Memory B cell (primary cell): ENCODE measurements at places on chromosomes 5 and 9.

DNA sequence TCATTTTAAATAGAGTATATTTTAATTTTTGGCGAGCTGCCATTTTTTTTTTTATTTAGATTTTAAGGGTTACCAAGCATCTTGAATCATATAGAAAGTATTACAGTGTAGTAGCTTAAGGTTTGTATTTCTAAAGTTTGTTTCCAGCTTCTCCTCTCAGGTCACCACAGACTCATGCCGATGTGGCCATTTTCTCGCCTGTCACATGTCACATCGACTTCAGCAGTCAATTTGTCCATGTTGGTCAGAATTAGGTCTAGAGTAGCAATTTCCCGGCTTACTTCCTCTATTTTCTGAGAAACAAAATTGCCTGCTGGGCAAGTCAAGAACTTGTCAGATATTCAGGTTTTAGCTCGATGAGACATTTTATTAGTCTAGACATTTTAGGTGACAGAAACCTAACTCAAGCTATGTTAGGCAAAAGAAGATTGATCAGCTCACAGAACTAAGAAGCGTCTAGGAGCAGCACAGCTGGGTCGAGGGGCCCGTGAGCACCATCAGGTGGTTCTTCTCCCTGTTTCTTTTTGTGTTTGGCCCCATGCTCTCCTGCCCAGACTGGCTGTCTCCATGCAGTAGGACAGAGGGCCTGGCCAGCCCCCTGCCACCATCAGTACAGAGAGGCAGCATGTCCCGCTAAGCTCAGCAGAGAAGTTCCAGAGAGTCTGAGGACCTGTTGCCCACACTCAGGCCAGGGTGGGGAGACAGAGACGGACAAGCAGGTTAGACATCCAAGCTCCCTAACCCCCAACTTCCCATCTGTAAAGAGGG, 48.4 kb upstream of the AFAP1L1 start:
- DNase-seq, result no peak

DNA sequence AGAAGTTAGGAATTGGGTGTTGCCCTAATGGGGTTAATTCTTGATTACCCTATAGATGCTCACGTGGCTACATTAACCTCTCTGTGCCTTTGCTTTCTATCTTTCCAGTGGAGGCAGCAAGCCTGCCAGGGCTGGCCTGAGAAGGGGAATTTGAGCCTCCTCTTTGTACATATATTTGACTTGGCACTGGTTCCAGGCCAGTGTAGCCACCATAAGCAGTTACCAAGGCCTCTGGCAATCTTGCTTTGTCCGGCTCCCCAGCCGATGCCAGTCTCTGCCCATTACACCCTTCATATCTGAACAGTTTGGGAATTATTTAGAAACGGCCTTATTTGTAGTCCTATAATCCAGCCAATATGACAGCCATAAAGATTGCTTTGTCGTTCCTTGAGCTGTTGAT, 58.6 kb upstream of the PPARGC1B start:
- DNase-seq, result no peak

- no peak for DNase-seq
Measured at GRCh38 chr5:93578813-93579691, 2.0 kb downstream of the NR2F1-AS1 start.

DNA sequence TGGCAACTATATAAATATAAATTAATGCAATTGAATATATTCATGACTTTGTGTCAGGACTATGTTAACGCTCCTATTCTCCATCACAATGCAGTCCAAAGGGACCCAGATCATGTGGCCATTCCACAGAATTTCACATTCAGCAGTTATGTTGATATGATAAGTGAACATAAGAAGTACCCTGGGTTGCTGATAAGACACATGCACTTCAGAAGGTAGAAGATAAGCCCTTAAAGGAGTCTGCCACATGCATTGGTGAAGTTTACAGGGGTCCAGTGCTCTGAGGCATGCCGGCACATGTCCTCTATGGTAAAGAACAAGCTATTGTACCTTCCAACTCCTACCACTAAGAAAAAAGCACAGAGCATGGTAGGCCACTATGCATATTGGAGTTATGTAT, 76.4 kb downstream of the PHAX start:
- no peak for DNase-seq

GRCh38 chr5:116476897-116477537, 97.6 kb downstream of the SEMA6A start:
- no peak for DNase-seq

DNA sequence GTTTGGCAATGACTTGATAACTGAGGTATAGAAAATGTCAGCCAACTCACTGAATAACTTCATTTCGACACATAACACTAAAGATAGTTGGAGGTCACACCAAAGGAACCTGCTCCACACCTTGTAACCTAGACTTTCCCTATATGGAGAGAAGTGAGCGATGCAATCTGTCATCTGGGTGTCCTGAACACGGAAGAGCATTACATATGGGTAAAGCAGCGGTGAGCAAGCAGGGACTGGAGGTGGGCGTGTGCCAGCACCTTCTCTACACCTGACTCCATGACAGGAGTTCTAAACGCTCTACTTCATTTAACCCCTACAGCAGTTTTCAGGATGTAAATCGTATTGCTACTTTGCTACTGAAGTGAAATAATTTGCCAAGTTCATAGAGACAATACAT, 152.8 kb downstream of the SLC12A2 start:
- DNase-seq, result no peak

GRCh38 chr5:36638056-36638455, 31.6 kb downstream of the SLC1A3 start:
- DNase-seq, result no peak

GRCh38 chr9:28260330-28260729, 687.0 kb upstream of the C9orf72 start:
- no peak for DNase-seq

DNA sequence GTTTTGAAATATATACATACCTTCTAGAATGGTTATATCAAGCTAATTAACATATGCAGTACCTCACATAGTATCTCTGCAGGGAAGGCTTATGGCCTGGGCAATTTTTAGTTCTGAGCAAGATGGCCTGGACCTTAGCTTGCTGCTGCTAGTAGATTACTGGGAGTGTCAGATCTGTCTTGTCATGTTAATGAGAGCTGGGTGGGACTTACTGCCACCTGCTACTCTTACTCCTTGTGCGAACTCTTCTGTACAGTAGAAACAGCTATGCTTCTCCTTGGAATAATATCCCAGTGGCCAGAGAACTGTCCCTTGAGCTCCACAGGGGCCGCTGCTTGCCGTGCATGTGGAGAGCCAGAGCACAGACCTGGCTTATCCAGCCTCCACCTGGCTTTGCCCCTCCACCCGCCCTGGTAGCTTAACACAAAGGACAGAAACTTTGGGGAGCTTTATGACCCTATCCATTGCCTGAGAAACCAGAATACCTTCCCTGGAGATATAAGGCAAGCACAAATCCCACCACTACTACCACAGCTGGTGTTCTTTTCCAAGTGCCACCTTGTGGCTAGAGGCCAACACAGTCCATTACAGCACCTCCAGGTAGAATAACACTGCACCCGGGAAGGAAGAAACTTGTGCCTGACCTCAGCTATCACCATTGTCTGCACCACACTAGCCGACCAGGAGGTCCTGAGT, 74.4 kb upstream of the RUSC2 start:
- no peak for DNase-seq

DNA sequence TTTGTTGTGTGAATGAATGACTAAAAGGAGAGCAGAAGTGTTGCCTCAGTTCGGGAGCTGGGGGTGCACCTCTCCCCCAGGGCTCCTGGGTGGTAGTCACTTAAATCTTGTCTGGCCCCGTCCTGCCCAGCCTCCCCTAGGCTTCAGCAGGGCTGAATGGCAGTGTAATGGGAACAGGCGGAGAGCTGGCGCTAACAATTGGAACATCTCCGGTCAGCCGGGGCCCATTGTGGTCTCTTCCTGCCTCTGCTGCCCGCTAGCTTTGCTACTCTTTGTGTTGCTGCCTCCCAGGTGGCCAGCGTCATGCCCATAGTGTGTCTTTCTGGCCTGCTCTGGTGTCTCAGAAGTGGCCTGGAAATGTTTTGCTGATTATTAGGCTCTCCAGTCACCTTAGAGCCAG, 62.3 kb downstream of the RGS3 start:
- no peak for DNase-seq

- DNase-seq, result no peak
Measured at GRCh38 chr9:121884057-121884541, 209.0 kb downstream of the TTLL11 start.

GRCh38 chr9:96491079-96491879, 41.3 kb downstream of the HABP4 start:
- DNase-seq, result no peak

DNA sequence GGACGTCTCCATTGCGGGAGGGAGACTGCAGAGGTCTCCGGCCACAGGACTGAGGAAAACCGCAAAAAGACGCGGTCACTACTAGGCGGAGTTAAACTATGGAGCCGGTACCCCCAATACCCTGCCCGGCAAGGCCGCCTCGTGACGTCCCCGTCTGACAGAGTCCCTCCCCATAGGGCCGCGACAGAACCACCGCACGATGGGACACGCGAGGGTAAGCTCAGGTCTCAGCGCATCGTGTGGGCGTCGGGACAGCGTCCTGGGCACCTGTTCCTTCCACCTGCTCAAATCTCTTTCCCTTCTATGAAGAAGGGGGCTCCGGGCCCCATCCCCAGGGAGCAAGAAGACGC, 35.2 kb upstream of the GLDC start:
- DNase-seq, result no peak

- no peak for DNase-seq
Measured at GRCh38 chr5:60332244-60333004, 367.5 kb downstream of the DEPDC1B start.

DNA sequence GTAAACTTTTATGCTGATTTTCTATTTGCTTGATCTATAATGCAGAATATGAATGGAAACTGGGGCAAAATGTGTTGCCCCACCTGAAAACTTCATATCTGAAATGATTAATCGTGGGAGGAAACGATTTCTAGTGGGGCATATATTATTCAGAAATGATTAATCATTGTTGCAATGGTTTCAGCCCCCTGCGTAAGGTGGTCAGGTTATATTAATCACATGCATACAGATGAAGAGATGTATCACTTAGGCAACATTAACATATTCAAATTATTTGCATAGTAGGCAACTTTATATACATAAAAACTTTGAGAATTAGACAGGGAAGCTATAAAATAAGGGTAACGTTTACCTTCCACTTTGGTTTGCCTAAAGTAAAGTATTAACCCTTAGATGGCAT, 49.8 kb downstream of the LSM11 start:
- no peak for DNase-seq

DNA sequence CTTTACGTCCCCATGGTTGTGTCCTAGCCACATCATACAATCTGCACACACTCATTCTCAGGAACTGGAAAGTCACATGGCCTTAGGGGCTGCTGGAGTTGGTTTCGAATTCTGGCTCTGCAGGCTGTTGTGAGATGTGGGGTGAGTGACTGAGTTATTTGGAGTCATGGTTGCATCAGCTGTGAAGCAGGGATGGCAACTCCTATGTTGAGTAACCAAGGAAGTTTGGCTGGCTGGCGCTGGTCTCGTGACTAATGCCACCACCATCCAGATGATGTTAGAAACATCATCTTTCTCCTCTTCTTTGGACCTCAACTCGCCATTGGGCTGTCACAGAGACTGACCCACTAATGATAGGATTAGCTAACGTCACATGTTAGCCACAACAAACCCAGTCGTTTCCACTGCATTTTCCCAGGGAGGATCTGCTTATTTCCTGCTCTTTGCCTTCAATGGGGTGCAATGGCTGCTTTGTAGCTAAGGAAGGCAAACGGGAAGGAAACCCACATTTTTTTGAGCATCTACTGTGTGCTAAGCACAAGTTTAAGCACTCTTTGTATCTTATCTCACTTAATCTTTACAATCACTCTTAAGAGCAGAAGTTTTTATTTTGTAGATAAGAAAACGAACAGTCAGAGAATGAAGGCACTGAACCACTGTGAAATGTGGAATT, 78.1 kb upstream of the UBTD2 start:
- no peak for DNase-seq

GRCh38 chr9:27861887-27862286, 288.6 kb upstream of the C9orf72 start:
- no peak for DNase-seq

GRCh38 chr9:110156416-110156815, 51.5 kb downstream of the C9orf152 start:
- DNase-seq, result no peak

DNA sequence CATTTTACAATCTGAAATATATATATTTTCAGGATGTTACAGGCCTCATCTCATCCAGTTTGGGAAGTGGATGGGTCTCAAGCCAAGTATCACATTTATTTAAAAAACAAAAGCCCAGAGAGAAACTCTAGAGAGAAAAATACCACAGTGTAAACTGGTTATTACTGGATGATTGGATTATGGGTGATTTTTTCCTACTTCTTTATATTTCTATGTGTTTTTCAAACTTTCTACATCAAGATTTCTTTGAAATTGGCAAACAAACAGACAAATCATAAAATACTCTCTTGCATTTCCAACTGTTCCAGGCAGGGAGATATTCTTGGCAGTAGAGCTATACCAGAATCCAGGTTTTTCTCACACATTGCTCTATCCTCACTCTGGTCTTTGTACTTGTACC, 116.0 kb upstream of the SMIM23 start:
- DNase-seq, result no peak

DNA sequence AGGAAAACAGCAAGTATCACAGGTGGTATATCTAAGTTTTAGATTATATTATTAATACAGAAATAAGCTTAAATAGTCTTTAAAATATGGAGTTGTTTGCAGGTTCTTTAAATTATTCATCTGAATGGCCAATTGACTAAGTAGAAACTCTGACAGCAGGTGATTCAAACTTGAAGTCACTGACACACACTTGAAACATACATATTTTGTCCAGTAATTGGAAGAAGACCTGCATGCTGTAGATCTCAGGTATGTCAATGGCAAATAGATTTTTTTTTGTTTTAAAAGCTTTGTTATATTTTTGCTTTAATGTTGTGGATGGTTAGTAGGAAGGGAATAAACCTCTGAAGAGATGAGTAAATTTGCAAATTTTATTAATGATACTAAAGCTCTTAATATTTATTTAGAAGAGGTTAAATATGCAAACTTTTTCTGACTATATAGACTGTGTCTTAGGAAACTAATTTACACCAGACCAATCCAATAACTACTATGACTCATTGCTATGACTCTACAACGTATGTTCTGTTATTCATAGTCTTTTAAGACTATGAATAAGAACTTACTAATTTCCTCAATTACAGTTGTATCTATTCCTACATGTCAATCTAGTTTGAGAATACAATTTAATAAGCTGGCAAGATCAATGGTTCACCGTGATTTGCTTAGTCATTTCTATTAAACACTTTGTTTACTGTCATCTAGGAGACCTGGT, 53.9 kb upstream of the RORB start:
- DNase-seq, result no peak

- DNase-seq, result no peak
Measured at GRCh38 chr9:4292781-4293180, 7.1 kb downstream of the GLIS3 start.

DNA sequence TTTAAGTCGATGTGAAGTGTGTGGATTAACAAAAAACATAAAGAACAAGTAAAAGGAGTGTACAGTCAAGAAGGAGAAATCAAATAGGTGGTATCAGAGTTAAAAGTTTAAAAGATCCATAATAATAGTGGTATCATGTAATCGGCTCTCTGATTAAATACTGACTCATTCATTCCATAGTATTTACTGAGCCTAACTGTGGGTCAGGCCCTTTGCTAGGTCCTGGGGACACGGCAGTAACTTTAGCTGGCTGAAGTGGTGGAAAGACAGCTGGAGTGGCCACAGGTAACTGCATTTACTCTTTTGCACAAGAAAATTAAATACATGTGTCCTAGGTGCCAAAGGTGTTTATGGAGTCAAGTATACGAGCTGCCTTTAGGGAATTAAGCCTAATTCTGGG, 124.0 kb downstream of the GNAQ start:
- DNase-seq, result no peak

- DNase-seq, result no peak
Measured at GRCh38 chr5:59656351-59657254, 236.9 kb downstream of the PDE4D start.

GRCh38 chr5:65924366-65925043, 1.9 kb upstream of the ERBIN start:
- no peak for DNase-seq
